ENCODE measurements at places on chromosomes 2 and 18.

DNA sequence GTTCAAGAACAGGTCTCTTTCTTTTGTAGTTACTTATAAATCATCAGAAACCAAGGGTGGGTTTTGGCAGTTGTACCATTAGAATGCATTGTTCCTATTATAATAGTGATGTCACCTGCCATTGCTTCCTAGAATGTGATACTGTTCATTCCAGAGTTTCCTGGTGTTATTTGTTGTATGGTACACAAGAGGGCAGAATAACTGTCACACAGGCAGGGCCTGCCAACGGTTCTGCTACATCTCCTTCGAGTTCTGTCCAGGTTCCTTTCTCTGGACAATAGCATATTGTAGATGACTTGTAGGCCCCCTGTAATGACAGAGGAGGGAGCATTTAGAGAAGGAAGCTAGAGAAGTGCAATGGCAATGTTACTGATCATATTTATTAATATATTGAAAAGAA is 98.3 kb downstream of the KLHL14 start:
- no peak for DNase-seq

DNA sequence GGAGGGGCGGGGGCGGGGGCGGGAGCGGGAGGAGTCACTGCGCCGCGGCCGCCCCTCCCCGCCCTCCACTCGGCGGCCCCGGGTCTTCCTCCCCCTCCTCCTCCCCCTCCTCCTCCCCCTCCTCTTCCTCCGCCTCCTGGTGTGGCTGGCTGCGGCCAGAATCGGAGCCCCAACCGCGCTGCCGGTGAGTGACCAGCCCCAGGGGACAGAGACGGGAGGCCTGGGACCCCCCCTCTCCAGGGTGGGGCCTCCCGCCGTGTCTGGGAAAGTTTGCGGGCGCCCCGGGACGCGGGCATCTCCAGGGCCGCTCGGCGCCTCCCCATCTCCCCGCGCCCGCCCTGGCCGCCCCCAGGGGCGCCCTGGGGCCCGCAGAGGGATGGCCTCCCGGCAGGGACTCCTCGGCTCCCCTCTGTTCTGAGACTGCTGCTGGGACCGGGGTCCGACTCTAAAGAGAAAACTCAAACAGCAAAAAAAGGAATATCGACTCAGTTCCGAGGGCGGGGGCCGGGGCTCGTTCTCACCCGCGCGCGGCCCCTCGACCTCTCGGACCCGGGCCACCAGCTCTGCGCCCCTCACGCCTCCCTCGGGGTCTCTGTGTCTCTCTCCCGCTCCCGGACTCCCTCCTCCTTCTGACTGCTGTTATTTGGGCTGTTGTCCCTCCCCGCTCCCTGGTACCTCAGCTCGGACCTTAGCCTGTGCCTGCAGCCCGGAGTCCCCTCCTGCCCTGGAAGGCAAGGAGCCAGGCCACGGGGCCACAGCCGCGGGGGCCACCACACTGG is at the start of gene STON1:
TSS of gene STON1 (plus strand) at position 122 of the 779 bp plus-strand sequence. CDS start 50,480 bp downstream, outside the sequence.
- no peak for DNase-seq

DNA sequence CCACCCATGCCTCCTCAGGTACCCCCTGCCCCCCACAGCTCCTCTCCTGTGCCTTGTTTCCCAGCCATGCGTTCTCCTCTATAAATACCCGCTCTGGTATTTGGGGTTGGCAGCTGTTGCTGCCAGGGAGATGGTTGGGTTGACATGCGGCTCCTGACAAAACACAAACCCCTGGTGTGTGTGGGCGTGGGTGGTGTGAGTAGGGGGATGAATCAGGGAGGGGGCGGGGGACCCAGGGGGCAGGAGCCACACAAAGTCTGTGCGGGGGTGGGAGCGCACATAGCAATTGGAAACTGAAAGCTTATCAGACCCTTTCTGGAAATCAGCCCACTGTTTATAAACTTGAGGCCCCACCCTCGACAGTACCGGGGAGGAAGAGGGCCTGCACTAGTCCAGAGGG is 803 bp upstream of the DES start:
- no peak for DNase-seq

GRCh38 chr2:127425540-127426490 is 7.6 kb downstream of the PROC start:
- DNase-seq: no peak

DNA sequence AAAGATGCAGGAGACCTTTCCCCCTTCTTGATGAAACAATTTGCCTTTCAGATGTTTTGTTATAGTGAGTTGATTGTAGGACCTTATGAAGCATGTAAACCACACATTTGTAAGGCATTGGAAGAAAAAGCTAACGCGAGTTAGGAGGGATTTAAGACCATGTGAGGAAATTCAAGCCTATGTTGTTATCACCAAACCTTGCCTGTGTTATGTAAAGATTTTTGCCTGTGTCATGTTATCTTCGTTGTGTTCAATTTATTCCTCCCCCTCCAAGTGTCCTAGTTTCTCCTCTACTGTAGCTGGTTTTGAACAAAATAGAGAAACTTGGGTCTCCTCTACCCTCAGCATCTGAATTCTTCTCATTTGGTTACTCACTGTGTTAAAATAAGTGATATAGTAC is 173.0 kb downstream of the NEDD4L start:
- DNase-seq: no peak

GRCh38 chr2:238865015-238865719 is 17.3 kb downstream of the TWIST2 start:
- DNase-seq: no peak

DNA sequence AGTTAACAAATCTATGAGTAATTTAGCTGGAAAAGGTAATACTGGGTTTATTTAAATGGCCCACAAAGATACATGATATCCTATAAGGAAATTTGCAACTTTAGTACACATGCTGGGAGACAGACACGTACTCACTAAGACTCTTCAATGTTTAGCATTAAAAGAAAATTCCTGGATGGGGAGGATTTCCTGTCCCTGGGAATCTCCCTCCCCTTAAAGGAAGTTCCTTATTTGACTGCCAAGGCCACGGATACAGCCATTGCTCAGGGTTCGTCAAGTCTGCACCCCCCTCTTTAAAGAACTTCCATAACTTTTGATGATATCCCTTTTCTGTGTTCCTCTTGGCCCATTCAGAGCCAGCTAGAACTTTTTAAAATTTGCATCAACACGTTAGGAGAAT is 267.6 kb downstream of the CD226 start:
- DNase-seq: no peak

GRCh38 chr2:181679544-181679979 is 755 bp downstream of the NEUROD1 start:
- DNase-seq: no peak

Data from NCI-H2081 treated with DMSO at 0.1 percent for 48 hours (cell line).